ENCODE measurements at places on chromosomes 2 and 18. TPM values are rescaled to one million over a fixed set of nuclear protein-coding genes. Genes with fewer than 3 reads are reported as not detected.

GRCh38 chr2:186610785-186611184, 20.9 kb downstream of the ITGAV start:
- DNase-seq: no peak
- no peak overlapping the region for H3K27ac ChIP-seq
- no peaks in the 10 kb centered on the region for H3K27me3 ChIP-seq
- peaks cover 4% of the 10 kb centered on the region for H3K36me3 ChIP-seq
- H3K4me3 ChIP-seq: no peak overlapping the region

DNA sequence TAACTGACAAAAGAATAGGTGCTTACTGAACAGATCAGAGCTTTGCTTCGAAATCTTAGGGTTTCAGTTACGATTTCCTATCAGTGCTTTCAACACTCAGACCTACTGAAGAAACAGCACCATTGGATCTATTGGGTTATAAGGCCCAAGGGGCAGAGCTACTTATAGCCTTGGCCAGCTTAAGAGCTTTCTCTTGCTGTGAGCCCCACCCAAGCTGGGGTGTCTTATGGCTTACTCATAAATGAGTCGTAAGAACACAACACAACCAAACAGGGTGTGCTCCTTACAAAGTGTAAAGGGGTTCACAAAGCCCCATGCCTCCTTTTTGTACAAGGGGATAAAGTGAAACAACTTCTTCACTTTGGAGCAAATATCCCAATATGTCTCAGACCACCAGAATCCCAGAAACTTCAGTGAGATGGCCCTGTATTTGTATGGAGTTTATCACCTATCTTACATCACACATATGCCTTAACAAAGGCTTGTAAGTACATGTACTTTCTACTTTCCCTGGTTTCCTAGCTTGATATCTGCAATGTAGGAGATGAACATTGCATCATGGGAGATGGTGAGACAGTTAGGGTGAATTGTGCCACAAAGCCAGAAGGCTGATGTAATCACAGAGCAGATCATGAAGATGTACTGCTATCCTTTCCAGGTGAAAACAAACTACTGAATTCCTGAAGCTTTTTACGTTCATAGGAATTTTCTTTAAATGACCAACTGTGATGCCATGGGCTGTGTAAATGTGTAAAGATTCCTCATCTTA, 115.5 kb upstream of the GLI2 start:
- no peak overlapping the region for H3K4me3 ChIP-seq
- no peaks in the 10 kb centered on the region for H3K36me3 ChIP-seq
- no peaks in the 10 kb centered on the region for H3K4me1 ChIP-seq
- peaks cover under 1% of the 10 kb centered on the region for H3K27me3 ChIP-seq
- H3K27ac ChIP-seq: no peak overlapping the region

- H3K27me3 ChIP-seq: no peaks in the 10 kb centered on the region
- H3K27ac ChIP-seq: no peak overlapping the region
- H3K4me1 ChIP-seq: no peaks in the 10 kb centered on the region
- DNase-seq: no peak
- H3K4me3 ChIP-seq: no peak overlapping the region
Measured at GRCh38 chr18:51097021-51097822, 67.2 kb downstream of the SMAD4 start.

- no peaks in the 10 kb centered on the region for H3K4me1 ChIP-seq
- no peak overlapping the region for H3K4me3 ChIP-seq
- H3K36me3 ChIP-seq: no peaks in the 10 kb centered on the region
- no peaks in the 10 kb centered on the region for H3K27me3 ChIP-seq
Measured at GRCh38 chr2:136505462-136505861, 259.9 kb upstream of the THSD7B start.

DNA sequence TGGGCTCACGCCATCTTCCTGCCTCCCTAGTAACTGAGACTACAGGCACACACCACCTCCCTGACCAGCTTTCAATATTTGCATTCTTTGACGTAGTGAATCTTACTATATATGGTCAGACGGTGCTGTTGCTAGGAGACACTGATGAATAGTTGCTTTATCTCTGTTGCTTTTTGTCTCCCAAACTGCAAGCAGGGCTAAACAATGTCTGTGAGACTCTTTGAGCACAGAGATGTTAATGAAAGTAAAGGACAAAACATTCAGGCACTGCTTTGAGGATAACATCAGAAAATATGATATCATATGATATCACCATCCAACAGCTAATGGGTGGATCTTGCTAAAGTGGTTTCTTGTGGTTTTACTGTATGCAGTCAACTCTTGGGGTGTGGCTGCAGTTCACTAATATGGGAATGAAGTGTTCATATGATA, 43.0 kb downstream of the EMILIN2 start:
- no peak overlapping the region for H3K4me3 ChIP-seq
- H3K4me1 ChIP-seq: peaks cover 29% of the 10 kb centered on the region
- peaks cover 18% of the 10 kb centered on the region for H3K36me3 ChIP-seq
- H3K27ac ChIP-seq: no peak overlapping the region

DNA sequence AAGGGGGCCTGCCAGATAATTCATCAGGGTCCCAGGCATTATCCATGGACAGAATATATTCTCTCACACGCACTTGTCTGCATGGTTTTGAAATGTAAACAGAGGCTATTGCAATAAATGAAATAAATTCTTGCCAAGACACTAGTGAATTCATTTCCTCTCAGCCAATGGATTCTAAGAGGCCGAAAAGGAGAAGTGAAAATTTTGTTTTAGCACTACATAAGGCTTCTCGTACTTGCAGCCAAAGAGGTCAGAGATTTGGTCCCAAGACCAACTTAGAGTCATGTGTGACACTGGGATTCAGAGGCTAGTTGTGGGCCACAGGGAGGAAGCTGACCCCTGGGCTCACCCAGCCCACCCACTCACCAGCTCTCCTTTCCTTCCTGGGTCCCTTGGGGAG, 184.1 kb upstream of the GLI2 start:
- H3K4me1 ChIP-seq: peaks cover 2% of the 10 kb centered on the region
- no peaks in the 10 kb centered on the region for H3K36me3 ChIP-seq
- no peak overlapping the region for H3K4me3 ChIP-seq
- H3K27me3 ChIP-seq: peaks cover 20% of the 10 kb centered on the region
- no peak for DNase-seq
- no peak overlapping the region for H3K27ac ChIP-seq

GRCh38 chr2:122794100-122794499, 1038.6 kb downstream of the TSN start:
- no peak overlapping the region for H3K27ac ChIP-seq
- H3K27me3 ChIP-seq: no peaks in the 10 kb centered on the region
- no peak overlapping the region for H3K4me3 ChIP-seq
- no peaks in the 10 kb centered on the region for H3K36me3 ChIP-seq

DNA sequence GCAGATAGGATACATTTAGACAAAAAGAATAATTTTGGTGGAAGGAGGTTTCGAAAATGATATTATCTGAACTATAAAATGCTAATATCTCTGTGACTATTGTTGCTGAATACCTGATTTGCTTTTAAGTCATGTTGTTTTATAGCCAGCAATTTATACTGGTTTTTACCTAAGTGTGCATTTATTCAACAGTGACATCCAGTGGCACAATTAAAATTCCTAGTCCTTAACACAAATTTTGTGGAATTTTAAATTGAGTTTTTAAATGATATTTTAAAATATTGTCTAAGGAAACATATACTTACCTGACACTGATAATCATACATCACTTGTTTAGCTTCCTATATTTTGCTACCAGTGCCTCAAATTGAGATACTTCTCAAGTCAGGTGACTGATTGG, 144.8 kb downstream of the ARHGAP28 start:
- DNase-seq: no peak
- no peak overlapping the region for H3K27ac ChIP-seq
- no peaks in the 10 kb centered on the region for H3K4me1 ChIP-seq
- H3K36me3 ChIP-seq: no peaks in the 10 kb centered on the region

DNA sequence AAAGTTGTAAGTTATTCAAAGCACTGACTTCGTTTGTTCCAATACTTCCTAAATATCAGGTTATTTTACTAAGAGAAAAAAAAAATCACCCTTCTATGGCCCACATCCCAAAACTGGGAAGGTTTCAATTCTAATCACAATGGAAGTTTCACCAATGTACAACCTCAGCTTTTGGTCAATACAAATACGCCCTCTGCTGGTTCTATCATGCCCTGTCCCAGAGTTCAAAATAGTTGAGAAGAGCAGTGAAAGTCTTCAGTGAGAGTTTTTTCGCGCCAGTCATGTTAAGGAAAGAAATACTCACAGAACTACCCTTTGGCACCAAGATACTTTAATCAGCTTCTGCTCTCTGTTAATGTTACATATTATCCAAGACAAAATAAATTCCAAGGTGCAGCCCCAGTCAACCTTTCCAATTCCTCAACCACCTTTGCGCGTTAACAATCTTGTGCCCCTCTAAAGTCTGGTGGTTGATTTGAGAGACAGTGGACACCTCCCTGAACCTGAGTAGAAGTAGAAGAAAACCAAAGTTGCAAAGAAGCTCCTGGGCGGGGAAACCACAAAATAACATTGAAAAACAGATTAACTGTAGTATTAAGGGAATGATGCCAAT, 59.9 kb downstream of the SUMO1 start:
- peaks cover 15% of the 10 kb centered on the region for H3K27me3 ChIP-seq
- DNase-seq: peak; percentile 36
- H3K4me1 ChIP-seq: peaks cover 12% of the 10 kb centered on the region

- H3K4me1 ChIP-seq: no peaks in the 10 kb centered on the region
- no peak overlapping the region for H3K27ac ChIP-seq
- DNase-seq: no peak
- no peak overlapping the region for H3K4me3 ChIP-seq
- no peaks in the 10 kb centered on the region for H3K36me3 ChIP-seq
- H3K27me3 ChIP-seq: no peaks in the 10 kb centered on the region
Measured at GRCh38 chr2:212939777-212940531, 211.5 kb downstream of the IKZF2 start.

GRCh38 chr18:62403120-62403519, 78.0 kb downstream of the TNFRSF11A start:
- no peaks in the 10 kb centered on the region for H3K27me3 ChIP-seq
- H3K4me1 ChIP-seq: peaks cover 4% of the 10 kb centered on the region
- no peaks in the 10 kb centered on the region for H3K36me3 ChIP-seq
- H3K27ac ChIP-seq: no peak overlapping the region

ECEL1 gene
- total RNA-seq: 0.12 TPM
